Suppressor macrophage treated with lipopolysaccharide for 1 hour (primary cell): ENCODE measurements at places on chromosomes 2 and 18.

DNA sequence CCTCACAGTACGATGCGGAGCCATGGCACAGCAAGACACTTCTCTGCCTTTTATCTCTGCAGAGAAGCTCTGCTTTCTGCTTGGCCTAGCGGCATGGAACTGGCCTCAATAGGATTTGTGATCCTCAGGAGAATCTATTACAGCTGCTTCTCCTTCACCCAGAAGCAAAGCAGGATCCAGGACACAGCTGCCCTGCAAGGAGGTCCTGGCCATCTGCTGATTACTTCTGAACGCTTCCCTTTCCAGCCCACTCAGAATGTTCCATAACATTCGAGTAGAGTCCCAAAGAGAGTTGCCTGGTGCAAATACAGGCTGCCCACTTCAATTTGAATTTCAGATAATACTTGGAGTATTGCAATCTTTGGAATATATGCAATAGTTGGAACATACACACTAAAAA, 29.2 kb upstream of the KCNS3 start:
- no peak for DNase-seq

DNA sequence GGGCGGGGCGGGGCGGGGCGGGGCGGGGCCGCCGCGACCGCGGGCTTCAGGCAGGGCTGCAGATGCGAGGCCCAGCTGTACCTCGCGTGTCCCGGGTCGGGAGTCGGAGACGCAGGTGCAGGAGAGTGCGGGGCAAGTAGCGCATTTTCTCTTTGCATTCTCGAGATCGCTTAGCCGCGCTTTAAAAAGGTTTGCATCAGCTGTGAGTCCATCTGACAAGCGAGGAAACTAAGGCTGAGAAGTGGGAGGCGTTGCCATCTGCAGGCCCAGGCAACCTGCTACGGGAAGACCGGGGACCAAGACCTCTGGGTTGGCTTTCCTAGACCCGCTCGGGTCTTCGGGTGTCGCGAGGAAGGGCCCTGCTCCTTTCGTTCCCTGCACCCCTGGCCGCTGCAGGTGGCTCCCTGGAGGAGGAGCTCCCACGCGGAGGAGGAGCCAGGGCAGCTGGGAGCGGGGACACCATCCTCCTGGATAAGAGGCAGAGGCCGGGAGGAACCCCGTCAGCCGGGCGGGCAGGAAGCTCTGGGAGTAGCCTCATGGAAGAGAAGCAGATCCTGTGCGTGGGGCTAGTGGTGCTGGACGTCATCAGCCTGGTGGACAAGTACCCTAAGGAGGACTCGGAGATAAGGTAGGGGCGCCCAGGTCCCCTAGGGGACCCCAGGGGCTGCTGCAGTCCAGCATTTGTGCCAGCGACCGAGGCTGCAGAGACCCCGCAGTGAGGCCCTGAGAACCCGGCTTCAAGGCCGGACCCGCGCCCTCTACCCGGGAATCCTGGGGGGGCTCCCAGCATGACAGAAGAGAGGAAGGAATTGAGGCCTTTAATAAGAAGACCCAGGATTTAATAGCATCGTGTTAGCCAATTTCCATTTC, at the start of gene KHK:
Gene KHK, plus strand, starts transcription at position 49 of the 870 bp plus-strand sequence. Its CDS starts 488 bp downstream, at position 537.
- peak; percentile 16 for DNase-seq

DNA sequence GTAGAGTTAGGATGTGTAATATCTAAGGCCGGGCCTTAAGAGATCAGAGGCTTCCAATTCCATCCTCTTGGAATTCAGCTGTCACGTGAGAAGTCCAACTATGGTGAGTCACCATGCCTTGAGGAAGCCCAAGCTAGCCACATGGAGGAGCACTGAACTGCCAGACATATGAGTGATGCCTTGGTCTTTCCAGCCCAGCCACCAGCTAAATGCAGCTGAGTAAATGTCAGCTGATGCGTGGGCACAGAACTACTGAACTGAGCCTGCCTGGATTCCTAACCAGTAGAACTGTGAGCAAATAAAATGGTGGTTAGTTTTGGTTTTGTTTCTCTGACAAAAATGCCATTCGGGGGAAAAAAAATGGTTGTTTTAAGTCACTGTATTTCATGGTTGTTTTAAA, 153.7 kb upstream of the SERTAD2 start:
- DNase-seq: peak; percentile 98

- DNase-seq: no peak
These were observed 391.2 kb downstream of the STK39 start for GRCh38 chr2:167856190-167856589.

GRCh38 chr18:79866889-79867574, 69.3 kb downstream of the KCNG2 start:
- no peak for DNase-seq

DNA sequence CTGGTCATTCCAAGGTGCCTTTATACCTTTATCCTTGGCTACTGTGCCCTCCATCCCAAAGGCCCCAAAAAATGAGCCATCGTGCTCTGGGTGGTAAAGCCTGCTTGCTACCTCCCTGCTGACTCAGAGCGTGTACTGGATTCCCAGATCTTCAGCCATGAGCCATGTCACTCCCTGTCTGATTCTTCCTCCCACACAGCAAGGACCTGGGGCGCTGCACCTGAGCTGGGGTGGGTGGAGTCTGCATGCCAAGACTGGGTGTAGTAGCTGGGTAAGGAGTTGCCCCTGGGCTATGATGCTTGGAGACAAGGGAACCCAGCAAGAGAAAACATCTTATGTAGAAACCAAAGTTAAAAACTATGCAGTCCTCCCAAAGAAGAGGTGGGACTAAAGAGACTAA, 37.2 kb upstream of the APCDD1 start:
- no peak for DNase-seq

- no peak for DNase-seq
These were observed 183.6 kb downstream of the THADA start for GRCh38 chr2:43412114-43412753.

DNA sequence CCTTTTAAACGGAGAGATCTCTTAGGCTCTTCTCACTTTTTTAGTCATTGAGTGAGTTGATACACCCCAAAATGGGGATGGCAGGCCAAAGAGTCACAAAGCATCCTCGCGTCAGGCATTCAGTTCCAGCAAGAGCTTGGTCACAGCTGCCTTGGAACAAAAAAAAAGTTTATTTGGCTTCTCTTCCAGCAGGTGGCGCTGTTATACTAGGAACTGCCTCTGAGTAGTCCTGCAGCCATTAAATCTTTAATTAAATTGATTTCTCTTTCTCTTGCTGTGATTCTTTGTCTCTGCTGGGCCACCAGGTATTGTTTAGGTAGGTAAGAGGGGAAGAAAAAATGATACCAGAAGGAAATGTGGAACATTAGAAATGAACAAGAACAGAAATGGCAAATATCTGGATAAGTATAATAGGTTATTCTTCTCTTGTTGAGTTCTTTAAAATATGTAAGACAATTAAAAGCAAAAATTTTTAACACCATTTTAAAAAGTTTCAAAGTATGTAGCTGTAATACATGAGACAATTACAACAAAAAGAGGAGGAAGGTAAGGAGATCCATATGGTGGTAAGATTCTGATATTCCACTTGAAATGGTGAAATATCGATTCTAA, 175.1 kb downstream of the GALNT1 start:
- DNase-seq: peak; percentile 71

GRCh38 chr2:233867993-233868532, at the start of gene MSL3B:
Gene MSL3B (minus strand): TSS chr2:233868386.
- peak; percentile 64 for DNase-seq

GRCh38 chr2:192604295-192604694, 409.6 kb upstream of the TMEFF2 start:
- no peak for DNase-seq

DNA sequence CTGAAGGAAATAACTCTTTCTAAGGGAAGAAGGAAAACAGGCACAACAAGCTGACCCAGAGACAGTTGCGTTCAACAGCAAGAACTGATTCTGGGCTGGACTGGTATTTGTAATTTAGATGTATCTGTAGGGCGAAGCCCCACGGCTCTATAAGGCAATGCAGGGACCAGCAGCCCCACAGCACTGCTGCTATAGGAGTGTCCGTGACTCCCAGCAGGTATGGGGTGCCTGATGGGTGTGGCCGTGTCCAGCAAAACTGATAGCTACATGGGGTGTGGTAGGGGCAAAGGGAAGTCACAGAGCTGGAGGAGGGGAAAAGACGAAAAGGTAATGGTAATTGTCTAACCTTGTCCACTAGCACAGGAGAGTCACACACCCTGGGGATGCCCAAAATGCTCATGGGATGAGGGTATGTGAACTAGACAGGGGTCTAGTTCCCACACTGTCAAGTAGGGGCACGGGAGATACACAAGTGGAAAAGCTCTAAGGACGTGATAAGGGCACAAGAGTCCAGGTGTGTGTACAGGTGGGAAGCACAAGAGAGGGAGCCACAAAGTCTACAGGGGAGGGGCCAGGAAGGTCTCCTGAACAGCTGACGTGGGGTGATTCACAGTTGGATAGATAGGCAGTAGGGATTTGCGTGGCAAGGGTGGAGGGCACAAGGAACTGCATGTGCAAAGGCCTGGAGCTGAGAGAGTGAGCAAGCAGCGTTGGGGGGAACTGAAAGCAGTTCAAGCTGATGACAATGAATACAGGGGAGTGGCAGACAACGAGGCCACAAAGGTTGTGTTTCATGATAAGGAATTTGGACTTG, 48.5 kb upstream of the ASPRV1 start:
- DNase-seq: peak; percentile 82

DNA sequence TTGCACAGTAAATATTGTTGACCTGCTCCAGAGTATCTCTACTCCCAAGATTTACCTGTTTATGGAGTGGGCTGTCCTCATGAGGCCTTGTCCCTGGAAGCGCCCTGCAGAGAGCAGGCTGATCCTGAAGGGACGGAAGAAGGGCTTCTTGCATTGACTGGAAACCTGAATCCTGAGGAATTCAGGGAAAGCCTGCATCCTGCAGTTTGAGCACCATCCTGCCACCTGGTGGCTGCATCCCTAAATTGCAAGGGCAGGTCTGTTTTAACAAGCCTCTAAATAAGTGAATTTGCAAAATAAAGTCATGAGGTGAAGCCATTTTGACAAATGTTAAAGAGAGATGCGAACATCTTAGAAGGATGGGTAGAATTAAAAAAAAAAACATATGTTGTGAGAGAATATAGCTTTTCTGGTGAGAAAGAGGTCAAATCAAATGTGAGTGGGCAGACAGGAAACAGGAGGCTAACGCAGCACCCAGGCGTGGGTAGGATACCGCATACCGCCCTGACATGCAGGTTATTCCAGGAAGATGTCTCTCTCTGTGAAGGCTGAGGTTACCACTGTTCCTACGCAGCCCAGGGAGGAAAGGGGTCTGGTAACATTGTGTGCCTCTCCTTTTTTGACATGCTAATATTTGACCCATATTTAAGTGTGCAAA, 754.9 kb downstream of the RNF144A start:
- DNase-seq: peak; percentile 83

DNA sequence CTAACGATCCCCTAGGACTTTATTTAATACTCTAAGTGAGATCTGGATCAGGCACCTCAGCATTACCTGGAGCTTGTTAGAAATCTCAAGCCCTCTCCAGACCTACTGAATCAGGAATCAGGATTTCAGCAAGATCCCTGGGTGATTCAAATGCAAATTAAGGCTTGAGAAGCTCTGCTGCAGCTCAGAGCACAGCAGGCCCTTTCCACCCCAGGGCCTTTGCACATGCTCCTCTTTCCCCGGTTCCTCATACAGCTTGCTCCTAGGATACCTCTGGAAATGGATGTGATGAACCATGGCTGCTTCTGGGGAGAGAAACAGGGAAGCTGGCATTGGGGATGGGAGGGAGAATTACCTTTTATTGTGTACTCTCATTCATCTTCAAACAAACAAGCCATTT, 40.3 kb upstream of the MGAT4A start:
- no peak for DNase-seq

DNA sequence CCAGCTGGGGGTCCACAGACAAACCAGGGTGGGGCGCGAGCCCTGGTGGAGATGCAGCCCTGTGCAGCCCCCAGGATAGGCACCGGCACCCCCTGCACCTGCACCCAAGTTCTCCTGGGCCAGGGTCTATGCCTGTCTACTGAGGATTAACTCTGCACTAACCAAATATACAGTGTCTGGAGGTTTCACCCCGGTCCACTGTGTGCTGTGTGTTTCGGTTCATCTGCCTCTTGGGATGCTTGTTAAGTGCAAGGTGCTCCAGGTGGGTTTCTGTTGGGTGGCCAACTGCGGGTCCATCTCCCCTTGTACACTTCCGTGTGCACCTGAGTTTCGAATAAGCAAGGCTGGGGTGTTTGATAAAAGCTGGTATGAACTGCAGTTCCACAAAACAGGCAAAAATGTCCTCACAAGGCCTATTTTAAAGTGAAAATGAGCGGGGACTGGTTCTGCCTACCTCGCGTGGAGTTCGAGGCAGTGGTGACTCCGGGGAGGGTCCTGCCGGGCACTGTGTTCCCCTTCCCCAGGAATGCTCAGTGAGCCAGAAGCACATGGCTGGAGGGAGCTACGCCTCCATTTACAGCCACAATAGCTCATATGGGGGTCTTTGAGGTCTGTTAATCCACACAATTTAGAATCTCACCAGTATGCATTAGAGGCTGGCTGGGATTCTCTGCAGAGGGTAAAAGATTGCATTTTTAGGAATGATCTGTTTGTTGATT, 70.7 kb downstream of the EDAR start:
- DNase-seq: no peak

DNA sequence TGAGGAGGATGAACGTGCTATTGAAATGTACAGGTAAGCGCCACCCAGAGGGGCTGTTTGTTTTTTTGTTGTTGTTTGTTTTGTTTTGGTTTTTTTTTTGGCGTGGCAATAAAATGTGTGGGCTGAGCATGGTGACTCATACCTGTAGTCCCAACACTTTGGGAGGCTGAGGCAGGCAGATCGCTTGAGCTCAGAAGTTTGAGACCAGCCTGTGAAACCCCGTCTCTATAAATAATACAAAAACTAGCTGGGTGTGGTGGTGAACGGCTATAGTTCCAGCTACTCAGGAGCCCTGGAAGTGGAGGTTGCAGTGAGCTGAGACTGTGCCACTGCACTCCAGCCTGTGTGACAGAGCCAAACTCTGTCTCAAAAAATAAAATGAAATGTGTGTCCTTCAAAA, 6.2 kb downstream of the PDCL3 start:
- no peak for DNase-seq

GRCh38 chr2:229463841-229464346, 192.8 kb upstream of the PID1 start:
- no peak for DNase-seq

- DNase-seq: no peak
These were observed 55.2 kb downstream of the ANKRD12 start for GRCh38 chr18:9191658-9192256.

DNA sequence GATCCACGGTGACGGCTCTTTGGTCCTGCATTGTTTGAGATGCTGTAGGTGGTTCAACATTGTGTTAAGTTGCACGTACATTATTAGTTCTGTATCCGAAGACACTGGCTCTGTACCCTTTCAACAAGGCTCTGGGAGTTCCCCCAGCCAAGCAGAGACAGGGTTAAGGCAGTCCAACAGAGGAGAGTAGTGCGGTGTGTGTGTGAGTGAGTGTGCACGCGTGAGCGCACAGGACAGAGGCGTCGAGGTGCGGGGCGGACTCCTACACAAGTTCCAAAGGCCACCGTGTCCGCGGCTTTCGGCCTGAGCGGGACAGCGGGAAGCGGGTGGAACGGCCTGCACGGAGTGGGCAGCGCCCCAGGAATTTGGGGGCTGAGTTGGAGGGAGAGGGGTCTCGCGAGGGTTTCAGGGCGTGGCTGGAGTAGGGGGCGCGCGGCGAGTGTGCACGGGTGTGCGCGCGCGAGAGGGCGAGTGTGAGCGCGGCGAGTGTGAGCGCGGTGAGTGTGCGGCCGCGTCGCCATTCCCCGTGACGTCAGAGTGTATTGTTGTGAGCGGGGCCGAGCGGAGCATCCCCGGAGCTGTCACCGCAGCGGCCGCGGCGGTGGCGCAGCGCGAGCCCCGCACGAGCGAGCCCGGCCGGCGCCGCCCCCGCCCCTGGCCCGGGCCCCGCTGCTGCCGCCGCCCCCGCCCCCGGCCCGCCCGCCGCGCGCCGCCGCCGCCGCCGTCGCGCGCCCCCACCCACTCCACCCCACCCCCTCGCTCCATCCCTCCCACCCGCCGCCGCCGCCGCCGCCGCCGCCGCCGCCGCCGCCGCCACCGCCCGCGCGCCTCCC, at the start of gene ASXL3:
Gene ASXL3, plus strand, starts transcription at position 535 of the 833 bp plus-strand sequence. CDS start 413 bp downstream, outside the sequence.
- peak; percentile 15 for DNase-seq
